Activated CD8-positive, alpha-beta T cell treated with anti-CD3 and anti-CD28 coated beads, Interleukin-2, amount 10 ng/mL, durations not matched to agents 7 days and 5 days (primary cell): ENCODE measurements at places on chromosomes 4 and X.

DNA sequence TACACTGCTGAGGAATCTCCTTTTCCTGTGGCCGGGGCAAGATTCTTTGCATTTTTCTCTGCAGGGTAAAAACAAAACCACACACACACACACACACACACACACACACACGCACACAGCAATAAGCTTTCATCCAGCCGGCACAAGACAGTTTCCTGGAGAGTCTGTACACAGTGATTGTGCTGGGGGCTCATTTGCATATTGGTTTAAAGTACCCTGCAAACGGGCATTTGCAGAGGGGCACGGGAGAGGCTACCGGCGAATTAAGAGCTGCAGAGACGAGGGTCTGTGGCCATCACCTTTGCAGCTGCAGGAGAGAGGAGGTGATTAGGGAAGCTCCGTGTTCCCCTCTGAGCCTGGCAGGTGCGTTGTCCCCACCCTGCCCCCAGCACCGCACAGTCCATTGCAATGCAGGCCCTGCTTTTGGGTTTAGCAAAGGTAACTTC lies 219.9 kb downstream of the SHOX start:
- no peak for DNase-seq

- DNase-seq = peak; percentile 82
Observed at GRCh38 chr4:38318737-38319455, 345.1 kb upstream of the KLF3 start.

GRCh38 chr4:75634281-75634680 lies 4.0 kb upstream of the CDKL2 start:
- no peak for DNase-seq

DNA sequence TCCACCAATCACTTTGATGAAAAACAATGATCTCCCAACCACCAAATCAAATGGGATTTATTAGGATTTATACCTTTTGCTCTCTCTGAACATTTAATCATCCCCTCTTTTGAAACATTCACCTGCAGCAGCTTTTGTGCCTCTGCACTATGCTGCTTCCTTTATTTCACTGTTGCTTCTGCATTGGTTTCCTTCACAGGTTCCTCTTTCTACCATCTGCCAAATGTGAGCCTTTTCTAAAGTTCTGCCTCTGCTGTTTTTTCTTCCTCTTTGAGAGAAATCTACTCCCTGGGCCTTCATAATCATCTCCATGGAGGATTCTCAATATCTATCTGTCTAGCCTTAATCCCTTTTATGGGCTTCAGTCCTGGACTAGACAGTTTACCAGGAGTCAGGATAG lies 24.7 kb downstream of the CUL4B start:
- no peak for DNase-seq

DNA sequence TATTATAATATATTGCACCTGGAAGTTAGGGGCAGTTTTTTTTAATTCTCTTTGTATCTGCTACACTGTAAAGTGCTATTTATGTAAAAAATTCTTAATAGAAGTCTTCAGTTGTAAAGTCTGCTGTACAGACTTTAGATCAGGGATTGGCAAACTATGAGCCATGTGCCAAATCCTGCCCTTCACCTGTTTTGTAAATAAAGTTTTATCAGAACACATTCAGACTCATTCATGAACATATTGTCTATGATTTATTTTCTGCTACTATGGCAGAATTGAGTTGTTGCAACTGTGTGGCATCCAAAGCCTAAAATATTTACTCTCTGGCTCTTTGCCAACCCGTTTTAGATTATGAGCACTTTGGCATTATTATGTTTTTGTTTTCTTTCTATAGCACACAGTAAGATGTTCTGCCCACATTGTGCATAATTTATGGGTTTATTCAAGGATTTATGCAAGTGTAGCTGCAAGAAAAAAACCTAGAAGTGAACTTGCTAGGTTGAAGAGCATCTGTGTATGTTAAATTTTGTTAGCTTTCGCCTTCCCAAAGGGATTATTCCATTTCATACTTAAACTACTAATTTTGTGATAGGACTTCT lies 56.9 kb downstream of the CLCN3 start:
- DNase-seq = no peak

GRCh38 chr4:106595906-106596305 lies 227.3 kb upstream of the GIMD1 start:
- no peak for DNase-seq

GRCh38 chr4:129342819-129343408 lies 247.0 kb downstream of the C4orf33 start:
- no peak for DNase-seq

GRCh38 chrX:142804085-142804484 lies 221.6 kb upstream of the SPANXN4 start:
- no peak for DNase-seq

GRCh38 chr4:61772126-61772525 lies 572.0 kb downstream of the ADGRL3 start:
- no peak for DNase-seq

- no peak for DNase-seq
Observed at GRCh38 chr4:30756553-30756952, 36.4 kb downstream of the PCDH7 start.

DNA sequence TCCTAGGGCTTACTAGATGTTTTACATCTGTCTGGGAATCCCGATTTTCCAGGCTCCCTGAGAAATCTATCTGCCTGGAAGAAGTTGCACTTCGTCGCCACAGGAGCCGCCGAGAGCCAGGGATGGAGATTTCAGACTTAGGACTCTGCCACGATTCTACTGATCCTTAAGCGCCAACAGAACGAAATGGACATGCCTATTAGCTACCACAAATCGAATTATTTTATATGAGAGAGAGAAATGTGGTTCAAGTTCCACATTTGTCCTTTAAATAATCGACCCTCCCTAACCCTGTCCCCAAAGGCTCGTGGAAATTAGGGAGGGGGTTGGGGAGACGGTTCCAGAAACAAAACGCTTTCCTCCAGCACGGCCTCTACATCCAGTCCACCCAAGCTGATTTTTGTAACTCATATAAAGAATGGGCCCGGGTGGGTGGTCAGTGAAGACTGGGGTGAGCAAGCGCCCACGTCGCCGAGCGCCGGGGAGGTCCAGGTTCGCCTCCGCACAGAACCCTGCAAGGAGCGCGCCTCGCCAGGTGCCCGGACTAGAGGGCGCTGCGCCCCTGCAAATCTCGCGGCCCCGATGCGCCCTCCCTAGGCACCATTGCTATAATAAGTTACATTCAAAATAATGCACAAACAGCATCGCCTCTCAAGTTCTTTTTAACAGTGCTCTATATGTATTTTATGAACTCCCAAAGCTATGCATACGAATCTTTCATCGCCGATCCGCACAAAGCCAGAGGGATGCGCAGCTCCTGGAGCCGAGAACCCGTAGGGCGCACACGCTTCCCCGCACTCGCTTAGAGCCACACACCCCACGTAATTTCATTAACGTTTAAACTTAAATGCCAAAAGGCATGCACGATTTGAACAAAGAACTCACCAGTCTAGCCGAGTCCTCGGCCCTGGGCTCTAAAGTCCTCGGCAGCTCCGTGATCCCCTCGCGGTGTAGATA lies 2.1 kb upstream of the FAT1 start:
- DNase-seq = no peak

- no peak for DNase-seq
Observed at GRCh38 chr4:28277931-28278330, 1417.3 kb downstream of the STIM2 start.

- DNase-seq = no peak
Observed at GRCh38 chr4:19636451-19636850, 615.3 kb upstream of the SLIT2 start.

DNA sequence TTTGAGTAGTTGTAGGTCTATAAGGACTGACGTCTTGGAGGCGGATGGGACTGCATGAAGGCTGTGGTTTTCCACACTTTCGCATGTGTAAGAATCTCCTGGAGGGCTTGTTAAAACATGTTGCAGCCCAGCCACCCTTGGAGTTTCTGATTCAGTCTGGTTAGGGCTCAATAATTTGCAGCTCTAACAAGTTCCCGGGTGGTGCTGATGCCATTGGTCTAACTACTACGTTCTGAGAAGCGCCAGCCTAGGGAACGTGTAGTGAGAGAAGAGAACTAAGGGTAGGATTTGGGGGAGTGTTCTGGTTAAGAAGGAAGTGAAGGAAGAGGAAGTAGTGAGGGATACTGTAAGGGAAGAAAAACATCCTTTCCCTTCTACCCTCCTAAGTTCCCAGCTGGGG lies 138.9 kb downstream of the LARP7 start:
- no peak for DNase-seq

DNA sequence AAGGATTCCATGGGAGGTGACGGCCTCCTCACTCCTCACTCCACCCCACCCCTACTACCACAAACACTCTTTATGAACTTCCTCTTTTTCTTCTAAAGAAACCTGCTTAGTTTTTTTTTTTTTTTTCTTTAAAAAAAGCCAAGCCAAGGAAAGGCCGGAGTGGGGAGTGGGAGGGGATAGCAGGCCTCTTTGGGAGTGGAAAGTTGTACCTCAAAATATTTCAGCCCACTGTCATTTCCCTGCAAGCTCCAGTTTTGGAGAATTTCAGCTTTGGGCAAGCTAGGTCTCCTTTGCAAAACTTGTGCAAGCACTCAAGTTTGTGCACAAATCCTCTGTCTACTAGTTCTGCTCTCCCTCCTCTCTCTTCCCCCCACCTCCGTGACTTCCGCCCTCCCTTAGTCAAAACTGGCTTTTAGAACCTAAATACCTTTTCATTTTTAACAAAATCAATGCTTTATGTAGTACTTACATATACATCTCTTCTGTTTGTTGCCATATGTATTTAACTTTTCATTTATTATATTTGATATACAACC lies 512 bp upstream of the ANTXR2 start:
- peak; percentile 55 for DNase-seq

GRCh38 chr4:101806914-101807313 lies 16.4 kb downstream of the BANK1 start:
- DNase-seq = no peak

- no peak for DNase-seq
Observed at GRCh38 chr4:101349801-101350064, 2.4 kb upstream of the PPP3CA start.

DNA sequence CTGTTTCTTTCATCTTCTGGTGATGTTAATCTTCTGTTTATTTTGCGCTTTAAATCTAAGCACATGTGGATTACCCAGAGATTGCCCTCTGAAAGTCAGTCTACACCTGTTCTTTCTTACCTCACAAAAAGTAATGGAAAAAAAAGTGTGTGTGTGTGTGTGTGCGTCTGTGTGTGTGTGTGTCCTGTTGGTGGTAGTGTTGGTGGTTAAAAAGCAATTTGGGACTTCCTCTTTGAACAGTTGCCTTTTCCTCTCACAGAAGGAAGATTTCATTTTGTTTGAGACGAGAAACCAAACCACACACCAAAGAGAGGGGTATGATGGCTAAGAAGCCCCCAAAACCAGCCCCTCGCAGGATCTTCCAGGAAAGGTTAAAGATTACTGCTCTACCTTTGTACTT lies at the start of gene STAP1:
STAP1 (plus strand) TSS at position 235 of the 400 bp plus-strand sequence; CDS start at position 318, 83 bp downstream.
- DNase-seq = peak; percentile 65

DNA sequence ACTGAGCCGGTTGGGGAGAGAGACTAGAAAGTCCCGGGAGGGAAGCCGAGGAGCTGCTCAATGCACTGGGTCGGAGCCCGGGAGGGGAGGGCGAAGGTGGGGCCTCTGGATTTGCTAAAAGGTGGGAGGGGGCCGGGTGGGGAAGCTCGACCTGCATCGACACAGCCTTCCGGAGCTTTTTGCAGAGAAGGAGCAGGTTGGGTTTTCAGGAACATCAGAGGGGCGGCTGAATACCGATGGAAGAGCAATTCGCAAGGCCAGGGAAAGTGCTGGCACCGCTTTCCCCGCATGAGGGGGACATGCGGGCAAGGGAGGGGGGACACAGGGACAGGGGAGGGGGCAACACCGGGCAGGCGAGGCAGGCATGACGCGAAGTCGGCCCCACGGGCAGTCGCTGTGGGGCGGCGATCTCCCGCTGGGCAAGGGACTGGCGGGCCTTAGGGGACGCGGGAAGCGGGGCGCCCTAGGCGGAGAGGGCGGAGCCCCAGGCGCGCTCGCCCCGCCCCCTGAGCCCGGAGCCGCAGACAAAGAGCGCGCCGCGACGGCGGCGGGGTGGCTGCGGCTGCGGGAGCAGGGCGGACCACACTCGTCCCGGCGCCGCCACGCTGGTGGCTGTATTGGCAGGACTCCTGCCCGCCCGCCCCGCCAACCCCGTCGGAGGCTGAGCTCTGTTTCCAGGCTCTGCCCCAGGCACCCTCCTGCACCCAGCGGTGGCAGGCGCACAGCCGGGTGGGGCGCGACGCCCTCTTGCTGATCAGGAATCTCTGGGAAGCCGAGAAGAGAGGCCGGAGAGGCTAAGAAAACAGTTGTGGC lies 11.6 kb downstream of the PDZD4 start:
- peak; percentile 52 for DNase-seq

DNA sequence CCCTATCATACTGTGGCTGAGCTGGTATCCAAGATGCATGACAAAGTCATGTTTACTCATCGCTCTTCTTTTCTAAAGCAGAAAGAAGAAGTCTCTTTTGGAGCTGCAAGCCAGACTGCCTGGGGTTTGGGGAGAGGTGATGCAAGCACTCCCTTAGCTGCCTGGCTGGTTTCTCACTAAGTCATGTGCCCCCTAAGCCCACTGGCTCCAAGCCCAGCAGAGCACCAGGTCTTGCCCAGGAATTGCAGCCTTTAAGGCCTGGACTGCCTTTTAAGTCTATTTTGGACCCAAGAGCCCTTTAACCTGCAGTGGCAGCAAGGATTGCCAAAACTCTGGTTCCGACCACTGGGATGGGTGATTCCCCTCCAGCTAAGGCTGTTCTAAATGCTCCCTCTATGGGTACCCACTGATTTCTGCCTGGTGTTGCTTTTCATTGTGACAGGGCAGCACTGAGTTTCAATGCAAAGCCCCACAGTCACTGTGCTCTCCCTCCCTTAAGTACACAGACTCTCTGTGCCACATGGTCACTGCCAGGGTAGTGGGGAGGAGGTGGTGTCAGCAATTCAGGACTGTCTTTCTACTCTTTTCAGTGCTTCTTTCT lies 548.6 kb downstream of the TLL1 start:
- DNase-seq = no peak

- DNase-seq = no peak
Observed at GRCh38 chr4:69995526-69996016, at the start of gene STATH. TSS of gene STATH (plus strand) at chr4:69995966. CDS start at chr4:69998438, 2,472 bp downstream.

DNA sequence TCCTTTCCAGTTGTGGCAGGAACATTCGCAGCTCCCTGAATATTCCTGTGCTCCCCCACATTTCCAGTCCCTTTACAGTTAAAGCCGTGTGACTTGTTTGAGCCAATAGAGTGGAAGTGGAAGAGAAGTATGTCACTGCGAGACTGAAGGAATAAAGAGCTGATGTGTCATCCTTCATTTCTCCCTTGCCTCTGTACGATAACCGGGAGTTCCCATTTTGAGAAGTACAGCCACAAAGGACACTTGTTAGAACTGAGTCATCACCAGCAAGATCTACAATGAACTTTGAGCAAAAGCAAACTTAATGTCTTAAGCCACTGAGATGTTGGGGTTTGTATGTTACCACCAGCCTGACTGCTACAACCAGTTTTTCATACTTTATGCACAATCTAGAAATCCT lies 92.3 kb downstream of the SPRY1 start:
- DNase-seq = no peak

GRCh38 chr4:7226439-7226838 lies 34.1 kb downstream of the SORCS2 start:
- DNase-seq = no peak

DNA sequence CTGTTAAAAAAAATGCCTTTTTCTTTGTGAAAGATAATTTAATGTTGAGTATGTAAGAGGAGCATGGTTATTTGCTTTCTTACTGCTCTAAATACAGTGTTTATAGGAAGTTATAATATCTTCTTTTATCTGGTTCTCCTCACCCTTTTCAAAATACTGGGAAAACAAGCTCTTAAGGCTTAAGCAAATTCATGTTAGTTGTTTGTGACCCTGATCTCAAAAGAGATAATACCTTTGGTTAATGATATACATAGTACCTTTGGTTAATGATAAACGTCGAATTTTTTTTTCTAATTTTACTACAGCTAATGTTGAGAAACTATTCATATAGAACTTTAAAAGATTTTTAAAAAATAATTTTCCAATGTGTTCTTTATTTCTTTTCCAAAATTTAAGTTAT lies 180.1 kb downstream of the RAPGEF2 start:
- no peak for DNase-seq
